AG20443 (cell line): ENCODE measurements at places on chromosomes 11 and 22.
A peak's percentile ranks its signal among the peaks of the same experiment; 100 is the strongest.

DNA sequence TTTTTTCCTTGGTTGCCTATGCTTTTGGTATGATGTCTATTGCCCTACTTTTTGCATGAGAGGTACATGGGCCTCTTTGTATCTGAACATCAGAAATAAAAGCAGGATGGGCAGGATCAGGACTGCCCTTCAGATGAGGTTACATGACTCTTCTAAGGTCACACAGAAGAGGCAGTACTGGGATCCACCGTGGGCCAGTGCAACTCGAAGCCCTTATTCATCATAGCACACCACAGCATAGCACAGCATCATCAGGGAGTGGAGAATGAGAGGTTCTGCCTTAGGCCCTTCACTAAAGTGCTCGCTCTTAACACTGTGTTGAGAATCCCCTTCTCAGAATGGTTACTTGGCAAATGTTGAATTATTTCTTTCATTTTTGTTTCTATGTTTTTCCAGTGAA lies 88.3 kb downstream of the C22orf31 start:
- no peak for DNase-seq

- DNase-seq, result no peak
These were observed 23.1 kb upstream of the FZD4 start for GRCh38 chr11:86978247-86978646.

DNA sequence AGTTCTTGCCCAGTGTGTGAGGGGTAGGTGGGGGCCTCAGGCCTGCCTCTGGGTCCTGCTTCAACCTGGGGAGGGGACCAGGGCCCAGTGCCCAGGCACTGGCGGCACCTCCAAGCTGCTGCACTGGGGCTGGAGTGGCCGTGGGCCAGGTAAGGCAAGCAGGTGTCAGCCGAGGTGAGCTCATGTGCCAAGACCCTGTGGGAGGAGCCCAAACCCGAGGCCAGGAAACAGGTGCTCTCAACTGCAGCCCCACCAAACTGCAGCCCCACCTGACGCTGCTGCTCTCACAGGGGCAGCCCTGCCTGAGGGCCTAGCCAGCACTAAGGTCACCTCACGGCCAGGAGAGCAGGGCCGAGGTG lies 18.1 kb upstream of the GNB1L start:
- no peak for DNase-seq

DNA sequence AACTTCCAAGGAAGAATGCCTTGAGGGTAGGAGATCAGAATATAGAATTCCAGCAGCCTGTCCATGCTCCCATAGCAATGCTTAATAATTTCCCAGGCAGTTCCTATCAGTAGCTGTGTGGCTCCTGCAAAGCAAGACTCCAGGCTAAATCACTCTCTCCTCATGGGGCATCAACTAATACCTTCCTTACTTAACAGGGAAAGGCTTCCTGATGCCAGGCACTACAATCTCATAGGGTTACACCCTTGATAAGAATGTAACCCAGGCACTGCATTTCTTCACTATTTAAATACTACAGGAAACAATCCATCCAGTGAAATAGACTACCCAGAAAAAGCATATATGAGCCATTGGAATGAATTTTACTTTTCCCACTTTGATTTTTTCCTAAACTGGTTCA lies 615.0 kb upstream of the ARHGAP42 start:
- no peak for DNase-seq

DNA sequence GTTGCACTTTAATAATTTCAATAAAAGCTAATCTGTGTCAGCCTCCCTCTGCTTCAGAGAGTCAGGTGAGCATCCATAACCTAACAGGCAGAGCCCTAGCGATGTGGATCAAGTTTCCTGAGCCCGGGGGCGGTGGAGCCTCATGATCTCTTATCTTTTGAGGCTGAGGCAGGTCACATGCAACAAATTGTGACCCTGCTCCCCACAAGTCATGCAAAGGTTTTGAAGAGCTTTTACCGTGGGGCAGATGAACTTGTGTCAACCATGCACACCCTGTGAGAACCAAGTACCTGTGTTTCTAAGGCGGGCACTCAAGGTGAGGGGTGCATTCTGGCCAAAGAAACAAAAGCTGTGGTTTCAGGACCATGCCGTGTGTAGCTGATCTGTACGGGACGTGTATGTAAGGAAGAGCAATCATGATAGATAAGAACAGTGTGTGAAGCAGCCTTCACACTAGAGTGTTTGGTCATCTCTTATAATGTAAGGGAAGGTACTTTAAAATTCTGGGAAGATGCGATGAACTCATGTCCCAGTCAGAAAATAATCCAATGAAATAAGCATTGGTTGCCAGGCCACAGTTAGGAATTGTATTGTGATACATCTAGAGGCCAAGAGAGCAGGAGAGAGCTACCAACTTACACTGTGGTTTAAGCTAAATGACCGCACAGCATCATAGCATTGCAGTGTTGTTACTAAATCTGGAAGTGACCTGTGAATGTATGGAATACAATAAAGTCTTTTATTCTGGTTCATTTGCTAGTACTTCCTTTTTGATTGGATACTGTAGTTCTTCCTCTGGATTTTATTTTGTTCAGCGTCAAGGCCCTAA lies 49.8 kb downstream of the DKK3 start:
- no peak for DNase-seq

- DNase-seq, result no peak
These were observed 1.7 kb downstream of the CSDC2 start for GRCh38 chr22:41562461-41562860.

DNA sequence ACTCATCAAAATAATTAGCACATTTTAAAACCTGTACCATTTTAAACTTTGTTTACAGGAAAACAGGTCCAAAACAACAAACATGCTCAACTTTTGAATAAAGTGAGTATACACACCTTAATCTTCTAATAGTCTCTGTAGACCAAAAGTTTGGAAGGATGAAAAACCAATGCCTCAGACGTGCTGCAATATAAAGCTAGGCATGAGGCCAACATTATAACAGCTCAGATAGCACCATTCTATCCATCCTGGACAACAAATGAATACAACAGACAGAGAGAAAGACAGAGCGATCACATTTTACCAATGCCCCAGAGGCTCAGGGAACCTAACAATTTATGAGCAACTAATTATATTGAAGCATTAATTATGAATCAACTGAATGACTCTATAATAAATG lies 77.0 kb downstream of the PAK1 start:
- no peak for DNase-seq

DNA sequence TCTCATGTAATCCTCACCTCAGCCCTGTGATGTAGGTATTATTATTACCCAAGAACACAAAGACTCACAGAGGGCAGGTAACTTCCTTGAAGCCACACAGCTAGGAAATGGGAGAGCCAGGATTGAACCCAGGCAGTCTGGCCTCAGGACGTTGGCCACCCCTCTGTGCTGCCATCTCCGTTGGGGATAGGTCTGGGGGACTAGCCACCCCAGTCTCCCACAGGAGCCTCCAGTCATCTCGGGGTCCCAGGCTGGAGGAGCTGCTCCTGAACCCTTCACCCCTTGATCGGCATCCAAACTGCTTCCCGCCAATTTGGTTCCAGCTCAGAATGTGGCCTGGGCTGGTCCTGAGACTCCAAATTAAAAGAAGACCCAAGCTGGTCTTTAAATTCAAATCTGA lies 10.4 kb upstream of the TCF20 start:
- no peak for DNase-seq

- no peak for DNase-seq
These were observed 30.4 kb downstream of the CYTH4 start for GRCh38 chr22:37312549-37313183.

DNA sequence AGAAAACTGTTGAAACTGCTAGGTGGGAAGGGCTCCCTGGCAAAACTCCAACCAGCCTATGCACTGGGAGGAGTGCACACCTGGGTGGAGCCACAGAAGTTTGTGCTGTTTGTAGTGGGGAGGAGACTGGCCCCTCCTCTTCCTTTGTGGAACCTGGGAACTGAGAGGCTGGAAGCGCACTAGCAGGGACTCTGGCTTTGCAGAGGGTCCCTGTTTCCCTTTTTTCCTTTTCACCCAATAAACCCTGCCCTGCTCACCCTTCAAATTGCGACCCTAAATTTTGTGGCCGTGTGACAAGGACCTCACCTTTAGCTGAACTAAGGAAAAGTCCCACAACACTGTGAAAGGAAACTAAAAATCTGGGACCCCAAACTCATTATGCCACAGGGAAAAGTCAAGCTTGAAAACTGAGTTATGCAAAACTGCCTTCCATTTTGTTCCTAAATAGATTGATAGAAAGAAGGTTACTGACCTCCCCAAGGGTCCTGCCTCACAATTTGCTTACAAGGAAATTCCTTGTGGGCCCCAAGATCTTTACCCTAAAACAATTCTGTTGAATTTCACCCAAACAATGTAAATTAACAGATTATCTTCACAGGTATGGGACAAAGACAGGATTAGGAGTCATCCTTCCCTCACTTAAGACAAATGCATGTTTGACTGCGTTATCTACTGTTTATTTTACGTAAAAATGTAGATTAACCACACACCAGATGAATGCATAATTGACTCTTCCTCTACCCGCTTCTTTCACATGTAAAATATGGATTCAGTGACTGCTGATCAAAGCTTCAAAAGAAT lies 81.0 kb downstream of the SLC36A4 start:
- no peak for DNase-seq

GRCh38 chr11:104661471-104661870 lies 236.8 kb downstream of the CASP12 start:
- DNase-seq, result no peak

DNA sequence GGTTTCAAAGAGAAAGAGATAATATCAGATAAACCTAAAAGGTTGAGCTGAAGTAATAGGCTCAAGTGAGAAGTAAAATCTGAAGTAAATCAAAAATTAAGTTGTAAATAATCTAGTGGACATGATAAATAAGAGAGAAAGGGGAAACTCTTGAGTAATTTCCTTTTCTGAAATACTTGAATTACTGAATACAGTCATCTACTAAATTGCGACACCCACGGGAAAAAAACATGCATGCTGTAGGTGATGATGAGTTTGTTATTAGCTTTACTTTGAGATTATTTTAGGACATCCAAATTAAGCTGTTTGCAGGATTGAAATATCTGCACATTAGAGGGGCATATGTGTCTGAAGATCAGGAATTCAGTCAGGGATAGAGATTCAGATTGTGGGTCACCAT lies 50.0 kb upstream of the CARD18 start:
- peak; percentile 9 for DNase-seq

DNA sequence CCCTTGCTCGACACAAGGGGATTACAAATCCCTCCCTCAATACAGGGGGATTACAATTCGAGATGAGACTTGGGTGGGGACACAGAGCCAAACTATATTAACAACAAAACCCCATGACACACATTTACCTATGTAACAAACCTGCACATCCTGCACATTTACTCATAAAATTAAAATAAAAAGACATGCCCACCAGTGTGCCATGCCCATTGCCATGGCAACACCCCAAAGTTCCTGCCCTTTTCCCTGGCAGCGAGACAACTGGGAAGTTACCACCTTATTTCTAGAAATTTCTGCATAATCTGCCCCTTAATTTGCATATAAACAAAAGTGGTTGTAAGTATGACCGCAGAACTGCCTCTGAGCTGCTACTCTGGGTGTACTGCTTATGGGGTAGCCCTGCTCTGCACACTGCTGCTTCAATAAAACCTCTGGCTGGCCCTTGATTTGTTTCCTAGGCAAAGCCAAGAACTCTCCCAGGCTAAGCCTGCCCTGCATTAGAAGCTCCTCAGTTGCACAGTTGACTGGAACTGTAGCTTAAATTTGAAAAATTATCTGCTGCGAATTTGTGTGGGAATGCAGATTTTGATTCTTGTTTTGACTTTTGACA lies 8.6 kb upstream of the INCENP start:
- DNase-seq, result no peak
